ENCODE measurements at places on chromosomes 2 and 18.

GRCh38 chr2:36988008-36988407 is 21.7 kb upstream of the STRN start:
- DNase-seq = no peak

DNA sequence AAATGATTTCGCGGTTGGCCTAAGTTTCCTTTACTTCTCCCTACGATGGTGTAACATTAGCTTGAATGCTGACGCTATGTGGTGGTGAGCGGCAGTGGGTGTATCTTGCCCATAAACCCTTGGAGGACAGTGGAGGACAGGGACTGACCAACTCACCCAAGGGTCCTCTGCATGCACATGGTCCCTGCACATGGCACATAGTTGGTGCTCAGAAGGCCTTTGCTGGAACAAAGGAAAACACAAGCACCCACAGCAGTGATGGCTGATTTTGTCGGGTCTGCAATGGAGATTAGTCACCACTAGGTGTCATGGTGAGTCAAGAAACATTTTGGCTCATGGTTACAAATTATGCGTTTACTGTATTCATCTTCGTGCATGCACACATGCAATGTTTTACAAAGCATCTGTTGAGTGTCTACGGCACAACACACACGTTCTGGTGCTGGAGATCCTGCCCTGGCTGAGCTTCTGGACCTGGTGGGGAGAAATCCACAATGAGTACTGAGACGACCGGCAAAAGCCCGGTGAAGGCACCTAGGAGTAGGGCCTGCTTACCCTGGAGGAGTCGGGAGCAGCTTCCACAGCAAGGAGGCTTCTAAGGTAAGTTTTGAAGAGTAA is 44.0 kb downstream of the PDCL3 start:
- DNase-seq = peak; percentile 31

DNA sequence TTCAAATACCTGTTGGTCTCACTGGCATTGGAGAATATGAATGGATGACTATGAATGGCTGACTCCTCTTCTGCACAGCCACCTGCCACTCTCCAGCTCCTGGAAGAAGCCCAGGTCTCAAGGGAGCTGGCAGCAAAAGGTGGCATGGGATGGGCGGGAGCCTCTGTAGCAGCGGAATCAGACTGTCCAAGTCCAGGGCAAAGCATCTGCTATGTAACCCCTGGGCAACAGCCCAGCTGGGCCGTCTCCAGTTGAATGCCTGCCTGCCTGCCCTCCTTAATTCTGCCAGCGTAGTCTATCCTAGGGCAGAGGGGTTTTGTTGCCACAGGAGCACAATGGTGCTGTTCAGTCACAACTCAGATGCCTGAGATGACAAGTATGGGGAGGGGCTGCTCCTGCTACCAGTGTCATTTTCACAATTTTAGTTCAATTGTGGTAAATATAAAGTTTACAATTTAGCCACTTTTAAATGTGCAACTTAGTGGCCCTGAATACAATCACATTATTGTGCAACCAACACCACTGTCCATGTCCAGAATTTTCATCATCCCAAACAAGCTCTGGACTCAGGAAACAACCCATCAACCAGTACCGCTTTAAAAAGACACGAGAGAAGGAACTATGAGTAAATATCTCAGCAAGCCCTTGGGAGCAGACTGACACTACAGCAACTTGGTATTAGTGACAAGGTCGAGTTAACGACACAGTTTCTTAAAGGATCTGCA is 115.2 kb downstream of the MYO5B start:
- DNase-seq = no peak

- DNase-seq = peak; percentile 65
Observed at GRCh38 chr2:177265824-177266817, 1.6 kb upstream of the NFE2L2 start.

- DNase-seq = no peak
Observed at GRCh38 chr2:120989512-120990441, 254.1 kb downstream of the GLI2 start.

DNA sequence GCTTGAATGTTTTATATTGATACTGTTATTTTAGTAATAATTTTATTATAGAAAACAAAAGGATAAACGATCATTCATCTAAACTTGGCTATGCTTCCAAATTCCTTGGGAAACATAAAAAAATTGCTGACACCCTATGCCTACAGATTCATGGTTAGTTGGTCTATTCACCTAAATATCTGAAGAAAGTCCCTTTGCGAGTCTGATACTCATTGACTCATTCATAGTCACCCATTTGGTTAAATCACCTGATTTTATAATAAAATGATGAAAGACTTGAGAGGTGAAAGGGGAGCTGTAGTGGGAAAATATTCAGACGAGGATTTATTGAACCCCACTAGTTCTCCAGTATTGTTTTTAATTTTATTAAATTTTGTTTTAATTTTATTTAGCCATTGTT is 112.0 kb downstream of the PTPN4 start:
- DNase-seq = no peak

DNA sequence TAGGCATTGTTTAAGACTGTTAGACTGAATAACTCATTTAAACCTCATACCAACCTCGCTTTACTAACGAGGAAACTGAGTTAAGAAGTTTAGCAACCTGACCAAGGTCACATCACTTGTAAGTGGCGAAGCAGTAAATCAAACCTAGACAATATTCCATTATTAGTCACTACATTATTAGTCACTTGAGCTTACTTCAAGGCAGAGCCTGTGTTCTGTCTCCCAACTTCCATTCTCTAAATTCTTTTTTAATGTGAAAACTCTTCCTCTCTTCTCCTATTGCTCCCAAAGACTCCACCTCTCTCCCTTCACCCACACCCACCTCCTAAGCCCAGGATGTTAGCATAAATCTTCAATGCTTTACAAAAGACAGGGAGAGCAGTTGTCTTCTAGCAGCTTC is 156.5 kb downstream of the ARL6IP6 start:
- peak; percentile 4 for DNase-seq

DNA sequence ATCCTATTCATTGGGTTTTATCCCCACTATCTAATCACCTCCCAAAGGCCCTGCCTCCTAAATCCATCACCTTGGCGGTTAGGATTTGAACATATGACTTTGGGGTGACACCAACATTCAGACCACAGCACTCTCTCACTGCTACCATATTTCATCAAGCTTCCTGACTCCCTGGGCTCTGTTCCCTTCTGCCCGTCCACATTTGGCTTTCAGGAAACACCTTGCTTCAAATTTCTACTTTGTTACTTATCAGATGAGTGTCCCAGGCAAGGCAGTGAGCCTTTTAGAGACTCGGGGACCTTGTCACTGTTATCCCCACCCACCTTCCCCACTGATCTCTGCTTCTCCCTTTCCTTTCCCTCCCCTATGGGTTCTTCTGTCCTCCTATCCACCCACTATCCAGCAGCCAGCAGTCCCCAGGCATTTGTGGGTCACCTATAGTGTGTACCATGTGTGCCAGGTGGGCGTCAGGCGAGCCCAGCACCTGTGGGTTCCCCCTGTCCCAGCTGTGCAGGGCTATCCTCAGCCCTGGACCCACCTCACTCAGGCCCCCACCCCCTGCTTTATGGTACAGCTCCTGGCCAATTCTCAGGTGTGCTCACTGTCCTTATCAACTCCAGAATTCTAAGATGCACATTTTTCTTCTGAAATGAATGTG is 230.9 kb downstream of the LOXHD1 start:
- no peak for DNase-seq

- DNase-seq = no peak
Observed at GRCh38 chr18:29163596-29163995, 986.7 kb upstream of the CDH2 start.

- DNase-seq = no peak
Observed at GRCh38 chr18:8142932-8143331, 466.3 kb upstream of the RAB12 start.

DNA sequence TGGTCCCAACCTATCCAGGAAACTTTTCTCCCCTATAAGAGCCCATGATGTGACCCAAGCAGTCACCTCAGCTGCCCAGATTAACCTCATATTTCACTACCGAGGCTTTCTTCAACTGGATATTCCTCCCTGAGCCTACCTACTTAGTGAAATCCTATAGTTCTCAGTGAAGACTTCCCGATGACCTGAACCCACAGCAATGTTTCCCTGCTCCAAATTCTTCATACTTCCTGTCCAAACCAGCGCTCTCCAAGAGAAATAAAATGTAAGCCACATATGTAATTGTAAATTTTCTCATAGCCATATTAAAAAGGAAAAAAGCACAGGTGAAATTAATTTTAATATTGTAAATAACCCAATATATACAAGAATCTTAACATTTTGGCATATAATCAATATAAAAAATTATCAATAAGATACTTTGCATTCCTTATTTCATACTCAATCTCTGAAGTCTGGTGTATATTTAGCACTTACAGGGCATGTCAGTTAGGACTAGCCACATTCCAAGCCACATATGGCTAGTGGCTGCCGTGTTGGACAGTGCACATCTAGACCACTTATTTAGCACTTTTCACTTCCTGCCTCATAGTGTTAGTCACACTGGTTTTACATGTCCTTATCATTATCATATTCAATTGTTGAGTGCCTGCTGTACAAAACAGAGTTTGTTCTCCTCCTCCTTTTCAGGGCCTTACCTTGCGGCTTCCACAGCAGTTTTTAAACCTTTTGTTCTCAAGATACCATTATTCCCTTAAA is 1.9 kb upstream of the STAT4 start:
- DNase-seq = peak; percentile 90

DNA sequence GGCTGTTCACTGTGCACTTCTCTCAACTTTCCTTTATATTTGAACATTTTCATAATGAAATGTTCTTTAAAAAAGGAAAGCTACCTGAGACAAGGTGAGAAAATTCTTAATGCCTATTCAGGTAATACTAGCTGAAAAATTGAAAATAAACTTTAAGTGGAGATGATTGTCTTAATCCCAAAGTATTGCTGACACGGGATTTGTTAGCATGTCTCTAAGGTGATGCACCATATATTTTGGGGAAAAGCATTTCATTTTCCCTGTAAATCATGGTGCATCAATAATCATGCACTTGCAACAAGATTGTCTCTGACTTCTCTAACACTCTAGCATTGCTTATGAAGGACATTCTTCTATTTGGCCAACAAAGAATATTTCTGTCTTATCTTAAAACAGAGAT is 848.0 kb downstream of the DPP10 start:
- no peak for DNase-seq

DNA sequence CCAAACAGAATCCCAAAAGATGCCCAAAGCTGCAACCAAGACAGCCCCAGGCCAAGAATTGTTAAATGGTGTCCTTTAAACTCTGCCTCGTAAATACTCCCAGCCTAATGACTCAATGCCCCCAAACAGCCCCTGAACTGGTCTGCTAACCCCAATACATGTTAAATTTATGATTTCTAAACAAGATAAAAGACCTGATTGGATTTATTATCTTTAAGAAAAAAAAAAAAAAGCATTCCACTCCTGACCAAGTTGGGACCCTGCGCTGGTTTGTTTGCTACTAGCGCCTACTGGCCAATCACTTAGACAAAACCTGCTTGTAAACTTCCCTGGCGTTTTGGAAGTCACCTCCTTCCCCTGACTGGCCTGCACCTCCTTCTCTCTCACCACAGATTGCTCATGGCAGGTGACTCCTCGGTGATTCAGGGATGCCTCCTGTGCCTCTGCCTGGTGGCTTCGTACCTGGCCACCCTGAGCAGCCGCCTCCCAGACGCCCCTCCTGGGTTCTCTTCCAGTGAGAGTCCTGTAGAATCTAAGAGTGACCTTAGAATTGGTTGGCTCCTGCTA is 121.3 kb downstream of the BCL11A start:
- DNase-seq = no peak

DNA sequence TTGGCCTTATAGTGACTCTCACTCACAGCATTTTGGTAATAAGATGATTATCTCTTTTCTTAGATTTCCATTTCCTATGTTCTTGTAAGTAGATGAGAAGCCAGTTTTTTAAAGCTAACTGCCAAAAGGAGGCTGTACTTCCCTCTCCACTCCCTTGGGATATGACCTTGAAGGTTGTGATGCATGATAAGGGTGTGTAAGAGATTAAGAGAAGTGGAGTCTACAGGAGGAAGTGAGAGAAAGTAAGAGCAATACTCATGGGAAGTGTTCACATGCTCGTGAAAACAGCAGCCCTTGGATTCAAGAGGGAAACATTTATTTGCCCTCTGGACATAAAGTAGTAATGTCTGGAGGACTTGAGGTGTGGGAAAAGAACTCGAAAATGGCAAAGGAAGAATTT is 171.5 kb downstream of the EVA1A start:
- DNase-seq = no peak

- DNase-seq = peak; percentile 66
Observed at GRCh38 chr18:24878289-24878688, 417.9 kb downstream of the HRH4 start.

DNA sequence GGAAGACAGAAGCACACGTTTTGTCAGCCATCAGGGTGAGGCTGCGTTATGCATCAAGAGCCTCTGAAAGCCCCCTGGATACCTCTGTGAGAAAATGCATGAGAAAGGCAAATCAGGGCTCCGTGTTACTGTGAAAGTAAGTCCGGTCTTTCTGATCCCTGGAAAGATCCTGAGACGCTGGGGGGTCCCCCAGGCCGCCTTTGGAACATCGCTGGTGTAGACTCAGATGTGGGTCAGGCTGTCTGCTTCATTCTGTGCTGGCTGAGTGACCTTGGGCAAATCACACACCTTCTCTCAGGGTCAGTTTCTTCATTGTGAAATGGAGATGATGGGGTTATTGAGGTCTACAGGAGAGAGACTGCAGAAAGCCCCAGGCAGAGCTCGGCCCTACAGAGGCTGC is 42.0 kb upstream of the HS6ST1 start:
- no peak for DNase-seq

DNA sequence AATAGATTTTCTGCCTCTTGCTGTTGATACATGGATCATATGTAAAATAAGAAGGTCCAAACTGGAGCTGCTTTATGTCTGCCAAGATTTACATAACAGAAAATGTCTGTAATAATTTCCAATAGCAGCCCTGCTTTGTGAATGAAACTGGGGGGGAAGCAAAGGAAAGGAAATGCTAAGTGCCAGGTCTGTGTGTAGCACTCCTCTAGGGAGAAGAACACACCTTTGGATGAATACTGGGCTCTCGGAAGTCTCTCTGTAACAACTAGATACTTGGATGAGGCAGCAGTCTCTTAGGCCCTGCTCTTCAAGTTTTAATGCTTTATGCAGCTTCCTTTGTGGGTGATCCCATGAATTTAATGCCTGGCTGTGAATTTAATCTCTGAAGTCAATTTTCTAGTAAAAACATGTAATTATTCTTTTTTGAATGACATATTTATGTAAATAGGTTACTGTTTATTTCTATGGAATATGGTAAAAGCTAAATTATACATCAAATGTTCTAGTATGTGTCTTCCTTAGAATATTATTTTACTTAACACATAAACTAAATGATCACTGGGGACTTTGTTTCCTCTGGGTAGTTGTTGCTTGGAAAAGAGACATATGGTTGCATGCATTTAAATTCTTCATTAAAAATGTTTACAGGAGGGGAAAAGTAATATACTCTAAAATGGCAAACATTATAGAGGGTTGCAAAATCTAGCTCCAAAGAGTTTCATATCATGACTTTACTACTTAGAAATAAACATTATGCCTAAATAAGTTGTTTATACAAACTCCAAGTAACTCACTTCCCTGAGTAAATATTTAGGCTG is 336.6 kb upstream of the CWC22 start:
- no peak for DNase-seq
